Activated T-cell treated with anti-CD3 and anti-CD28 coated beads, Interleukin-2, amount 50 U/mL, for 48 hours (primary cell): ENCODE measurements at places on chromosomes 13 and 19.

GRCh38 chr19:39555883-39556282 lies 15.9 kb upstream of the EID2 start:
- no peak for DNase-seq

- DNase-seq, result no peak
Observed at GRCh38 chr13:77806518-77806917, 109.0 kb downstream of the SLAIN1 start.

- no peak for DNase-seq
Observed at GRCh38 chr19:3899531-3900294, 19.2 kb downstream of the ATCAY start.

DNA sequence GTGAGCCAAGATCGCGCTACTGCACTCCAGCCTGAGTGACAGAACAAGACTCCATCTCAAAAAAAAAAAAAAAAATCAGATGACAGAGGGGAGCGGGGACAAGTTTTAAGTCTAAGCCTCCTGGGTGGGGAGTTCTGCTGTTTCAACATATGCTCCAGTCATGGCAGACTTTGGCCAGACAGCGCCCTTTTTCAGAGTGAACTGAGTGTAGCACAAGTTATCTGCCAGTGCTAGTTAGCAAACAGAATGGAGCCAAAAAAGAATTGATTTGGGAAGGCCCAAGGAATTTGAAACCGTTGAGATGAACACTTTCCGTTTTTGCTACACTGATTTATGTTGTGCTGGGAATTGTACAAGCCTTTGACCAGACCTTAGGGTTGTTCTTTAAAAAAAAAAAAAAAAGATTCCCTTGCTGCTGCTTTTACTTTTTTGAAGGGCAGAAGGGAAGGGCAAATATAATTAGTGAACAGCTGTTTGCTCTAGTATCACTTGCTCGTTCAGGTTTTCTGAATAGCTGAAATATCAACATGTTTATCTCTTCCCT lies 5.7 kb downstream of the ACTN4 start:
- DNase-seq, result no peak

GRCh38 chr19:37988758-37989635 lies 82.0 kb downstream of the SIPA1L3 start:
- DNase-seq, result no peak

- no peak for DNase-seq
Observed at GRCh38 chr13:65125236-65125635, 2104.9 kb downstream of the PCDH9 start.

GRCh38 chr13:76656500-76656899 lies 229.7 kb downstream of the KCTD12 start:
- no peak for DNase-seq

DNA sequence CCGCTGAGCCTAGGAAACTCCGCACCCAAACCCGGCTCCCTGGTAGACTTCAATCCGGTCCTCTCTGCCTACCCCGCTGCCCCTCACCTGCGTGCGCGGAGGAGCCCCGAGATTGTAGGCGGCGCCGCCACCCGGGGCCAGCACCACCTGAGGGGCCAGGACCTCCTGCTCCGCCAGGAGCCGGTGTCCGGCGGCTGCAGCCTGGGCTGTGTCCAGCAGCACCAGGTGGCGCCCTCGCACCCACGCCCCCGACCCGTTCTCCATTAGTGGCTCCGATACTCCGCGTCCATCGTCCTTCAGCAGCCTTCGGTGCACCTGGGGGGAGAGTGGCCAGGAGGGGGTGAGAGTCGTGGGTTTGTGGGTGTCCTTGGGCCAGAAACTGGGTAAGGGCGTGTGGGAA lies 18.5 kb downstream of the MAN2B1 start:
- no peak for DNase-seq

DNA sequence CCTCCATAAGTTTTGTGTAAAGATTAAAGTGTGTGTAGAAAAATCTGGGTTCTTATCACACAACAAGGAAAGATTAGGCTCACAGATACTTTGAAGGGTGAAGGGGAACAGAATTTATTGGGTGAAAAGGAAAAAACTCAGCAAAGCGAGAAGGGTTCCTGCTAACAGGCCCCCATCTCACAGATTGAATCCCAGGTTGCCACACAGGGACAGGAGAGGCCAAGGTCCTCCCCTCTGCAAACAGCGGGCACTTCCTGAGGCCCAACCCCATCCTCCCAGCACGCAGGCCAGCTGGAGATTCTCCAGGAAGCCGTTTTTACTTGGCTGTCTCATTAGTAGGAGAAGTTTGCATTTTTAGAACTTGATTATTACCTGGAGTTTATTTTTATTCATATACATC lies 15.2 kb upstream of the ERCC5 start:
- no peak for DNase-seq

DNA sequence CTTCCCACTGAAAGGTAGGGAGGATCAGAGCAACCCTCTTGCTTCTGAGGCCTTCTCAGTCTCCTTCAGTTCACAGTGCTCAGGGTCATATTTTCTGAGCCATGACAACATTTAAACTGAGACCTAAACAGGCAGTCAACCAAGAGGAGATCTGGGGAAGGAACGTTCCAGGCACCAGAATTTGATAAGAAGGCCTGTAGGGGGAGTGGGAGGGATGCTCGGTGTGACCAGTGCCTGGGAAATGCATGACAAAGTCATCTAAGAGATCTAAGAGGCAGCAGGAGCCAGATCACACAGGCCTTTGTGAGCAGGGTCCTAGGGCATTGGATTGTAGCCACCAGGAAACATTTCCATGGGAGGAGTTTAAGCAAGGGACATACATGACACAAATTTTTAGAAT lies 71.6 kb downstream of the SHISA2 start:
- DNase-seq, result no peak

DNA sequence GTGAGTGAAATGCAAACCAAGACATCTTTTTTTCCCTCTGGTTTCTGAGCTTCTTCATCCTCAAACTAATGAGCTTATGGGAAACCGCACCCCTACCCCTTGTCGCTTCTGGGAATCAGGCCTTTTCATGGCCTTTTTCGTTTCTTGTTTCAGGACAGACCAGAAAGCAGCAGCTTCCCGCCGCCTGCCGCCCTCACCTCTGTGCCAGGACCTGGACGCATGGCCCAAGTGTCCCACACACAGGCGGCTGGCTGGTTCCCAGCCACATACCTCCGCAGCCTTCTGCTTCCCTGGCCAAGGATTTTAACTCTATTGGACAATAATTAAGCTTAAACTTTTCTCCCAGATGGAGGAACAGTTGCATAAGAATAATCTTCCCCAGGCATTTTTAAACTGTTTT lies 114.1 kb upstream of the SLITRK1 start:
- DNase-seq, result no peak

DNA sequence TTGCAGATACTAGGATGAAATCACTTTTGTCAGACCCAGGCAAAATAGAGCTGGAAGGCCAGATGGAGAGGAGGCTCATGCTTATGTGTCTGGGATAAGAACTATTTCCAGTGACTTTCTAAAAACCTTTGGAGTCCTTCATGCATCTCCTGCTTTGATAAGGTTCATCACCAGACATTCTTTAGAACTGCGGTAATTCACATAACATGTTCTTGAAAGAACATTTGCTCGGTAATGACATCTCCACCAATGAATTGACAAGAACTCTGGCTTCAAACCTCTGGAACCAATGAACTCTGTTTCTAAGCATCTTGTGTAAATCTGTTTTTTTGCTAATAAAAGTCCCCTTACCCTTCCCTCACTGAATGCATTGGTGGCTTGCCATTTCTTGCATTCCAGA lies 112.0 kb upstream of the KL start:
- no peak for DNase-seq

DNA sequence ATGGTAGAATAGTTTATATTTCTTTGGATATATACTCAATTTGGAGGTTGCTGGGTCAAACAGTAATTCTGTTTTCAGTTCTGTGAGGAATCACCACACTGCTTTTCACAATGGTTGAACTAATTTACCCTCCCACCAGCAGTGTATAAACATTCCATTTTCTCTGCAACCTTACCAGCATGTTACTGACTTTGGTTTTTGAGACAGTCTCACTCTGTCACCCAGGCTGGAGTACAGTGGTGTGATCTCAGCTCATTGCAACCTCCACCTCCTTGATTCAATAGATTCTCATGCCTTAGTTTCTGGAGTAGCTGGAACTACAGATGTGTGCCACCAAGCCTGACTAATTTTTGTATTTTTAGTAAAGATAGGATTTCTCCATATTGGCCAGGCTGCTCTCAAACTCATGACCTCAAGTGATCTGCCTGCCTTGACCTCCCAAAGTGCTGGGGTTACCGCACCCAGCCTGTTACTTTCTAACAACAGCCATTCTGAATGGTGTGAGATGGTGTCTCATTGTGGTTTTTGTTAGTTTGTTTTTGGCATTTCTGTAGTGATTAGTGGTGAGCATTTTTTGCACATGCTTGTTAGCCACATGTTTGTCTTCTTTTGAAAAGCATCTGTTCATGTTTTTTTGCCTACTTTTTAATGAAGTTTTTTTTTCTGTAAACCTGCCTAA lies 12.5 kb downstream of the ZNF714 start:
- DNase-seq, result no peak

DNA sequence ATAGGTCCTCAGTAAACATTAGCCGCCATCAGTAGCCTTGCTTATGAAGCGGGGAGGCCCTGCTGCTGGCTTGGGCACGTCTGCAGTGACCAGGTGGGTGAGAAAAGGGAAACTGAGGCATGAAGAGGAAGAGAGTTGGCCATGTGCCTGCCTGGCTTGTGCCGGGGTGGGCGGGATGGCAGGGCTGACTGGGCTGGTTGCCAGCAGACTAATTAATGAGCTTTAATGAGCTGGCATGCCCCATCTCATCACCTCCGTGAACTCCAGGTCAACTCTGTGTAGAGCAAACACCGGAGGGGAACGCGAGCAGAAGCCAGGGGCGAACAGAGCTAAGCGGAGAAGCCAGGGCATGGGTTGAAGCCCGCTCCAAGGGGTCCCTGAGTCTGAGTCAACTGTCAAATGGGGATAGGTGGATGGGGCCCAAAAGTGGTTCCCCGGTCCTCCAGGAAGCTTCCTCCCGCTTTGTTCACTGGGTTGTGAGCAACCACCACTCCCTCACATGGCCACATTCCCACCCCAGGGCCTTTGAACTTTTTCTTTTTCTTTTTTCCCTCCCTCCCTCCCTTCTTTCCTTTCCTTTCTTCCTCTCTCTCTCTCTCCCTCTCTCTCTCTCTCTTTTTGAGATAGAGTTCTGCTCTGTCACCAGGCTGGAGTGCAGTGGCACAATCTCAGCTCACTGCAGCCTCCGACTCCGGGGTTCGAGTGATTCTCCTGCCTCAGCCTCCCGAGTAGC lies 8.7 kb downstream of the NR2F6 start:
- no peak for DNase-seq

DNA sequence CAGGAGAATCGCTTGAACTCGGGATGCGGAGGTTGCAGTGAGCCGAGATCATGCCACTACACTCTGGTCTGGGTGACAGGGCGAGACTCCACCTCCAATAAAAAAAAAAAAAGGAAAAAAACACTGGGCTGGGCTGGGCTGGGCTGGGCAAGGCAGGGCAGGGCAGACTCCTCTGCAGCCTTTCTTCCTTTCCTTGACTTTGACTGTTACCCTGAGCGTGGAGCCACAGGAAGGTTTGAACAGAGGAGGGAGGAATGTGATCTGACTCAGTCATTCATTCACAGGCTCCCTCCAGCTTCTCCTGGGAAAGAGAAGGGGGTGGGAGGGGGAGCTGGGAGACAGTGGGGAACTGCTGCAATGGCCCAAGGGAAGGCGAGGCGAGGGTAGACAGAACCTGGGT lies 2.7 kb upstream of the ACTN4 start:
- DNase-seq, result no peak

- no peak for DNase-seq
Observed at GRCh38 chr19:33194532-33194885, 379 bp downstream of the LRP3 start.

GRCh38 chr13:90618133-90618532 lies 729.4 kb upstream of the MIR17HG start:
- no peak for DNase-seq

- DNase-seq, result peak; percentile 61
Observed at GRCh38 chr19:3586127-3586626, 899 bp downstream of the GIPC3 start.

- peak; percentile 27 for DNase-seq
Observed at GRCh38 chr13:52070929-52071523, 46.5 kb downstream of the UTP14C start.

DNA sequence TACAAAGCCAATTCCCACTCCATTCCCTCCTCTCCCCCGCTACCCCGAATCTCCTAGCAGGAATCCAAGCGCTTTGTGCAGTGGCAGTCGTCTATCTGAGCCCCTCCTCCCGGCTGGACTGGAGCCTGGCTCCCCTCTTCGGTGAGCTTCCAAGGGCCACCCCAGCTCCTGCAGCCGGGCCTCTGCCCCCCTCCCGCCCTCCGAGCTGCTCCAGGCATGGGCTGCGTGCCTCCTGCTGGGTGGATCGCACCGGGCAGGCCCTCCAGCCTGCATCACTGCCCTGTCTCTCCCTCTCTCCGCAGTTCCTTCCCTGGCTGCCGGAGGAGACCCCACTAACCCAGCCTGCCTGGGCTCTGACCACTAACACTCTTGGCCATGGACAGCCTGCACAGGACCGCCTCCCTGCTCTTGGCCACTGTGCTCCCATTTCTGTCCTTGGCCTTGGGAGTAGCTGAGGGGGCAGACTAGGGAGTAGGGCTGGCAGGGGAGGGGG lies 12.9 kb upstream of the LENG8 start:
- DNase-seq, result no peak

DNA sequence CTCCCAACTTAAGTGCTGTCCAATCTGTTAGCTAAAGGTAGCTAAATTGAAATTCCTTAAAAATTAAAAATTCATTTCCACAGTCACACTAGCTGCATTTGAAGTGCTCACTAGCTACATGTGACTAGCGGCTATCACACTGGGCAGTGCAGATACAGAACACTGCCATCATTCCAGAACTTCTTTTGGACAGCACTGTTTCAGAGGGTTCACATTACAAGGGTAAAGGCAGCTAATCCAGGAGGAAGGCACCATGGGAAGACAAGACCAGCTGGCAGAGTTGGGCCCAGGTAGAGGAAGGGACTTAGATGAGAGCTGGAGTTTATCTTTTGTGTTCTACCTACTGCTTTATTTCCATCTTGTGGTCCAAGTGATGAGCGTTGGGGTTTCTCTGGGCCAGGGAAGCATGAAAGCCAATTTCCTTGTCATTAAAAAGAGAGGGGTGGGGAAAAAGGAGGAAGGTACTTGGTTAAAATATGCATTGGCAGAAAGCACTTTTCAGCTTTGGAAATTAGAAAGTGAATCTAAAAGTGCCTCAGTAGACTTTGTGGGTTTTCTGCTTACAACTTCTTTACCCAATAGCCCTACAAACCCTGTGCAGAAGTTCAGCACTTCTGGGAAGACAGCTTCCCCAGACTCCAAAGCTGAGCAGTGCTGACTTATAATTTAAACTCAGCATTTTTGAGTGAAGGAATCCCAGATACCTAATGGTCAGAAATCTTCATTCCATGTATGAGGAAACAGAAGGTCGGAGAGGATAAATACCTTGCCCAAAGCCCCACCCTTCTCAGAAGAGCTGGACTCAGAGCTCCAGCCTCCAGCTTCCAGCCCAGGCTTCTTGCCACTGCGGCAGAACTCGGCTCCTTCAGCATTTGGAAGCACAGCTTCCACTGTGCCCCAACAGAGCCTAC lies 49.5 kb downstream of the ATP7B start:
- no peak for DNase-seq

DNA sequence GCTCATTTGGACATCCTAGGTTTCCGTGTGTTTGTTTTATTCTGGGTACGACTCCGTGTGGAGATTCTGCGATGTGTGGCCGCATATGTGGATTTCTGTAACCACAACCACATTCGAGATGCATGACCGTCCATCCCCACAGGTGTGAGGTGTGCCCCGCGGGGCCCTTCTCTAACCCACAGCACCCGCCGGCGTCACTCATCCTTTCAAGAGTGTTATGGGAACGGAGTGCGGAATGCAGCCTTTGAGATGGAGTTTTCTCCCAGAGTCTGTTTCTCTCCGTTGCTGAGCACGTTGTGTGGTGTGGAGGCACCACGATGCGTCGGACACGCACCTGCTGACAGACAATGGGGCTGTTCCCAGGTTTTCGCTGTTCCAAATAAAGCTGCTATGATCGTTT lies 40.0 kb downstream of the C13orf46 start:
- DNase-seq, result no peak
